Osteoblast (primary cell): ENCODE measurements at places on chromosomes 4 and X. TPM values are rescaled to one million over a fixed set of nuclear protein-coding genes. Genes with fewer than 3 reads are reported as not detected.
A peak's percentile ranks its signal among the peaks of the same experiment; 100 is the strongest.

GRCh38 chr4:62490635-62491034, 1290.5 kb downstream of the ADGRL3 start:
- no peak for DNase-seq

Gene CPXCR1
- total RNA-seq = not detected in 2 replicates

DNA sequence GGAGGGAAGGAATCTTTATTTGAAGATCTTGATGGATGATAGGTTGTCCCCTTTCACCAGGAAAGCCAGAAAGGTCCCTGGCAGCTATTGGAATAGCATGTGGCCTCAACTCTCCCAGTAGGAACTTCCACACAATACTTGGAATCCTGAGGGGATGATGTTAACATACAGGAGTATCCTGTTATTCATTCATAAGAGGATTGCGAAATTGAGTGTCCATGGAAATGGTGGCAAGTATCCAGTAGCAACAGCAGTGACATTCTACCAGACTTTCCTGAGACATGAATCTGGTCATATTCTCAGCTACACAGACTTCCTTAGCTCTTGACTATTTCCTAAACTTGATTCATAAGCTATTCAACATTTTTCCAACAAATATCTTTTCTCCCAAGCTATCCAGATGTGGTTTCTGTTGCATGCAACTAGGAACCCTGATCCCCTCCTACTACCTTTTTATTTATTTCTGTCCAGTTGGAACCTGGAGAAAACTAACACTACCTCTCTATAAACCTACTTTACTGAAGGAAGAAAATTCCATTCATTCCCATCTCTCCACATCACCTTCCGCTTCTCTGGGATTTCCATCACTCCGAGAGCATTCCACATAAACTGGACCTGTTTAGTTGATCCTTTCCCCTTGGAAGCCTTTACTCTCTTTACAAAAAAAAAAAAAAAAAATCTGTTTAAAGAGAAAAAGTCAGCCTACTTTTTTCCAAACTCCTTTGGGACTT, 101.8 kb downstream of the ANXA5 start:
- peak; percentile 52 for DNase-seq

- no peak for DNase-seq
Measured at GRCh38 chr4:72770708-72771107, 201.7 kb upstream of the ADAMTS3 start.

DNA sequence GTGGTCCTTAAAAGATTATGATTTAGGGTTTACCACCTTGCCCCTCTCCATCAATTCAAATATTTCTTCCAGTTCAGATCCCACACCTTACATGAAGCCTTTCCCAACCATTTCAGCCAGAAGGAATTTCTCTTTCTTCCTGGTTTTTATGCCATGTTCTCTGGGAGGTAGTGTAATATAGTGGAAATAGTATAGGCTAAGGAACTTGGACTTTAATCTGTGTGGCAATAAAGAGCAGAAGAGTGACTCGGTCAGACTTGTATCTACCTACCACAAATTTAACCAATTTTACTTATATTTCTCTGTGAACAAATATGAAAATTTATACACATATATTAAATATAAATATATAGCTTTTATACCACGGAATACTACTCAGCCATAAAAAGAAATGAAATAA, 18.4 kb upstream of the CISD2 start:
- no peak for DNase-seq

Gene DGKK
- total RNA-seq = not detected in 2 replicates

Gene MAGEA2B
- total RNA-seq = not detected in 2 replicates

Gene PRKG2
- total RNA-seq = 0.72 and 0.88 TPM in 2 replicates

Gene TIMP1
- 904 and 922 TPM in 2 replicates for total RNA-seq

- DNase-seq = peak; percentile 87
Measured at GRCh38 chrX:153473126-153473525, 2.8 kb upstream of the HAUS7 start.

DNA sequence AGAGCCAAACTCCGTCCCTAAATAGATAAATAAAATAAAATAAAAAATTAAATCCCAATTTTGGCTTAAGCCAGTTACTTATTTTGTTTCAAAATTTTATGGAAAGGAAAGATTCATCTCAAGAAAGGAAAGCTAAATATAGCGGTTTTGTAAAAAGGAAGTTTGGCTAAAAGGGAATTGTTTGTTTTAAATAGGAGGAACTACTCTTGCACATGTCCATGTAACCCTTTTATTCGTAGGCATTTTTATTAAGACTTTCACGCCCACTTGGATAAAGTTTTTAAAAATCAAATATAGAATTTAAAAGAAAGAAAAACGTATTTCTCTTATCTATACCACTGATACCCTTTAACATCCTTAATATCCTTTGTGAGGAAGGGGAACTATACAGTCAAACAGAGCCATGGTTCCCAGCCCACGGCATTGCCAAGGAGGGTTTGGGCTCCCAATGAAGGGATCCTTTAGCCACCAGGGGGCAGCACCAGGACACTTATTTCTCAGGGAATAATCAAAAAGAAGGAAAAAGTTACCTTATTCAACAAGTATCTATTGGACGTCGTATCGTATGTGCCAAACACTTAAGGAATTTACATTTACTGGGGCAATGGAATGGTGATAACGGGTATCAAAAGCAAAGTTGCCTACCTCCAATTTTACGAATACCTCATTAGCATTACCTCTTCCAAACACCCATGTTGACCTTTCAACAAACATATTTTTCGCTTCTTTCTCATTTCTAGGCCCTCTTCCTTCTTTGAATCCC, 27.7 kb downstream of the CDKN2AIP start:
- DNase-seq = peak; percentile 73

GRCh38 chr4:147370473-147370872, 110.4 kb upstream of the EDNRA start:
- no peak for DNase-seq

GRCh38 chr4:10089346-10089745, 27.3 kb downstream of the WDR1 start:
- peak; percentile 74 for DNase-seq

Gene NAP1L2
- 0.29 TPM in 1 of 2 replicates, not detected in the other for total RNA-seq

DNA sequence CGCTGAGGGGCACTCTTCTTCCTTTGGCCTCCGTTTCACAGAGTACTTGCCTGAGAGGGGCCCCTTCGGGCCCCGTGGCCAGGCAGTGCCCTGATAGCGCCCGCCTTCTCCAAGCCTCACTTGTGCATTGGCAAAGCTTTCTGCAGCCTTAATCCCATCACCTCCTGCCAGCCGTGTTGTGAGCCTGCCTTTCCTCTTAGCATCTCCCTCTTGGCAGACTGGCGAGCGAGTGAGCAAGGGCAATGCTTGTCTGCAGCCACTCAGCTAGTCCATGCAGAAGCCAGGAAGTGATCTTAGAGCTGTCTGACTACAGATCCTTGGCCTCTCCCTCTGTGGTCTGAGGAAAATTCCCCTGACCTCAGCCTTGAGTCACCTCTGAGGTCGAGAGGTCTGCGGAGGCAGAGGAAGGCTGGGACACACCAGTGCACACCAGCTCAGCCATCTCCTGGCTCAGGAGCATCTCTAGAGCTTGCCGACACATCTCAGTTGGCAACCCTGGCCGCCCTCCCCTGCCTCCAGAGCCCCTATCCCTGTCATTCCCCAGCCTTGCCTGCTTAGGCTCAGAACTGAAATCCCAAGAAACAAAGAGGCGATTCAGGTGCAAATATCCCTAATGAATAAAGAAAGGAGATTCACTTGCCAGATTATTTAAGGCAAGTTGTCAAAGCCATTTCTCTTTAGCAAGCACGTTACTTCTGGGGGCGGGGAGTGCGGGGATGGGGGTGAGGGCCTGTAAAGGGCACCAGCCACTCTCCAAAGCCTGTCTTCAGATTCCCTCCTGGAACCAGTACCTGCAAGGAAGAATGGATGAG, 143.5 kb upstream of the MAMLD1 start:
- peak; percentile 93 for DNase-seq

- DNase-seq = peak; percentile 13
Measured at GRCh38 chrX:22378296-22378695, 105.6 kb downstream of the CBLL2 start.

Gene KLHL4
- 0.72 and 1.2 TPM in 2 replicates for total RNA-seq

- no peak for DNase-seq
Measured at GRCh38 chrX:66902081-66902480, 263.2 kb upstream of the EDA2R start.

Gene BANK1
- total RNA-seq = 1.8 and 2.7 TPM in 2 replicates

Gene NXF2B
- total RNA-seq = not detected in 2 replicates

- DNase-seq = no peak
Measured at GRCh38 chr4:81116566-81116965, 86.1 kb downstream of the BMP3 start.
